ENCODE measurements at places on chromosomes 5 and 9.

DNA sequence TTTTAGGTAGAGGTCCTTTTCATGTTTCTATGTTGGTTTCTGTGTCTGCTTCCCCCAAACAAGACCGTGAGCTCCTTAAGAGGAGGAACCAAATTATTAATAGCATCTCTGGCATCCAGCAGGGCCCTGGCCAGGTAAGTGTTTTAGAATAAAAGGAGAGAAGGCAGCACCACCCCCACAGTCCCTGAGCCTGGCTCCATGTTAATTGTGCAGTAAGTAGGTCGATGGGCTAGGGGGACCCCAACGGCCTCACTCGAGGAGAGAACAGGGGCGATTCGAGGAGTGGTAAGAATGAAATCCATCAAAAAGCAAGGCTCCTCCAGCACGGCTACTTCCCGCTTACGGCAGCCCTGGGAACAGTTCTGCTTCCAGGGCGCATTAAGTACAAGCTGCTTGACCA, 67.0 kb downstream of the GABBR2 start:
- DNase-seq, result no peak

DNA sequence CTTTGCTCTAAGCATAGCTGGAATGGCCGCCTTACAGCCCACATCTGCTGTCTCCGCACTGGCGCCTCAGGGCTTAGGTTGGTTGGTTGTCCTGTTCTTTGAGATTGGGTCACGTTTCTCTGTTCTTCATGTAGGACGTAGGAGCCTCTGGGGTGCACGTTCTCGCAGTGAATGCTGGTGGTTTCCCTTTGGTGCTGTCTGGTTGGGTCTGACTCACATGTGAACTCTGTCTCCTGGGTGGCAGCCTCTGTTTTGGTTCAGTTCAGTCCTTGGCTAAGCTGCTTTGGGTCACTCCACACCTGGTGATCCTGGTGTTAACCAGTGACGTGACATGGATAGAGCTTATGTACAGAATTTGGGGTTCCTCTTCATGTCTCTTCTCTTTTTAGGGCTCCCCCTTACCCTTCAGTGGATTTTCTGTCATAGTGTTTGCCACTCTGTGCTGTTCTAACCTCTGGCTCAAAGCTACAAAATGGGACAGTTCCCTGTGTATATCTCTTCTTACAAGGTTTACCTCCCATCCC, 12.6 kb upstream of the LPCAT1 start:
- peak; percentile 82 for DNase-seq

DNA sequence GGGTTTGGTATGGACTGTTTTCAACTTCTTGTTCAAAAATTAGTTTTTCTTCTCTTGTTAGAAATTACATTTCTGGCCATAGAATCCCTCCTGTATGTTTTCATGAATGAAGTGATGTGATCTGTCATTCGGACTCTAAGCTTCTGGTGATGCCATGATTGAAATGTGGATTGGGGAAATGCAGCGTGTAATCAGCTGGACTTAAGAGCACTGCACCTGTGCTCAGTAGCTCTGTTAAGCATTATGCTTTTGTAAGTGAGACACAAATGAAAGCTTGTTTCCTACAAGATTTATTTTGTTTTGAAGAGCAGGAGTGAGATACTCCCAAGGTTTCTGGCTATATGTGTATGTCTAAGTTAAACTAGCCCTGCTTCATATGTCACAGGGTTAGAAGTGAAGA, 24.0 kb upstream of the FAM120AOS start:
- no peak for DNase-seq

DNA sequence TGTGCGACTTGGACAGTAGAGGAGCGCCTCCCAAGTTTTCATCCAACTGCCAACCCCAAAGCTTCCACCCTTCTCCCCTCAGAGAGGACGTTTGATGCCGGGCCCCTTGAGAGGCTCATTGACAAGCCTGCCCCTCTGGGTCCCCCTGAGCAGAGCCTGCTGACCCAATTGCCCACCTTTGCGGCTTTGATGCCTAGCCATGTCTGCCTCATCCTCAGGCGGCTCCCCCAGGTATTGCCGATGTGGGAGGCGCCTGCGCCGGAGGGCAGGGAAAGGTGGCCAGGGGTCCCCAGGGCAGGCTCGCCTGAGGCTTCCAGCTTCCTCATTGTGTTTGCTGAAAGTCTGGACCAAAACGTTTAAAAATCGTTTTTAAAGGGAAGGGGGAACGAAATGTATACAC, 1.4 kb downstream of the ODF2 start:
- no peak for DNase-seq

DNA sequence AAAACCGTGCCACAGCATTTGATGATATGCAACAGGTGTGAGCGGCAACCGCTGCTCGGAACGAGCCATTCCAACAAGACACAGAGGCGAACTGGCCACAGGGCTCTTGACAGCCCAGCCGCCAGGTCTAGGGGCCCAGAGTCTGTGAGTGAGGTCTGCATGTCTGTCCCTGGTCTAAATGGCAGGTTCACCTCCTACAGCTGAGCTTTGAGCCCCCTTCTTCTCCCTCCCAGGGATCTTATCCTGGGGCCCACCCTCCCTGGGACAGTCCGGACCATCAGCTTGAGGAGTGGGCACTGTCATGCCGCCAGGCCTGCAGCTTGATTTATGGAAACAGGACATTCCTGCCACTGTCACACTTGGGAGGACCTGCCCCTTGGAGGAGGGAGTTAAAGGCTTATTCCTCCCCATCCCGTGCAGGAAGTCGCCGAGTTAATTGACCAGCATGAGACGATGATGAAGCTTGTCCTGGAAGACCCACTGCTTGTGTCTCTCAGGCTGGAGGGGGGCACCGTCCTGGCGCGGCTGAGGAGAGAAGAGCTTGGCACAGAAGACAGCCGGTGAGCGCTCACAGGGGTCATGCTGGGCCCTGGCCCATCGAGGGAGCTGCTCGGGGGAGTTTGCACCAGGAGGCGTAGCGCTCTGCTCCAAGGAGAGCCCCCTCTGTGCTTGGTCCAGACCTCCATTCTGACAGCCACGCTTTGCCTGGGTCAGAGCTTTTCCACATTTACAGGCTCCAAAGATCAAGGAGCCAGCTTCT, 35.5 kb upstream of the LRRC14B start:
- DNase-seq, result no peak

DNA sequence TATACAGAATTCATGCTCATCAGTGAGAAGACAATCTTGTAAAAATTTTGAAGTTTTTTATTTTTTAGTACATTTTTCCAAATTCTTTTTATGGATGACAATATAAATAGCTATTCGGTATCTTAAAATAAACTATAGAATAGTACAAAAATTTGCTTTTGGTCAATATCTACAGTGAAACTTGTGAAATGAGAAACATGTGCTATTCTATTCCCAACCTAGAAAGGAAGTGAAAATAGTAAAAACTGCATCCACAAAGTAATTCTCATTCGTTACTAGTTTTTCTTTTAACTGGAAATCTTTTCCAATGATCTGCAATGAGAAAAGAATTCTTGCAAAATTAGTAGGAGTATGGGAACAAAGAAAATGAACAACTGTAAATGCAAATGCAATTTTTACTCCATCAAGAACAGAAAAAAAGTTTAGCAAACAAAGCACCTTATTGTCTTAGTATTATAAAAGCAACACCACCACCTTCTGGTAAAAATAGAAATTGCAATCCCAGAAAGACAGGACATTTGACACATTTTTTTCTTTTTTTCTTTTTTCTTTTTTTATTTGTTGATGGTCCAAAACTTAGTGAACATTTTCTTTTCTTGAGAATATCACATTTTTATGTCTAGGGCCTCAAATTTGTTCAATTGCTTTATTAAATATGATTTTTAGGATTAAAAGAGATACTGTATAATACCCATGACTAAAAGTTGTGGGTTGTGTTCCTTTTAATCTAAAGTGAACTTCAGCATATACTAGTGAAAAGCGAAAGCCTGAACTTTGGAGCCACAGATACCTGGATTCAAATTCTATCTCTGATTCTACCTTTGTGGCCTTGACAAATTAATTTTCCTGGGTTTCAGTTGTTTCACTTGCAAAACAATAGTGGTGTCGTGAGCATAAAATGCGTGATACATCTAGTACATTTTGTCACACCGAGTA, 72.3 kb downstream of the SLCO4C1 start:
- peak; percentile 36 for DNase-seq

- DNase-seq, result no peak
Measured at GRCh38 chr9:92592946-92593861, 57.4 kb upstream of the ECM2 start.

GRCh38 chr9:16884952-16885513, 14.6 kb upstream of the BNC2 start:
- DNase-seq, result peak; percentile 89

- no peak for DNase-seq
Measured at GRCh38 chr9:134433909-134434882, 107.9 kb downstream of the RXRA start.

- no peak for DNase-seq
Measured at GRCh38 chr5:176639981-176640380, 7.3 kb upstream of the TSPAN17 start.

GRCh38 chr5:93510626-93511380, 70.2 kb downstream of the NR2F1-AS1 start:
- DNase-seq, result no peak

GRCh38 chr9:6123416-6123815, 92.2 kb upstream of the IL33 start:
- DNase-seq, result no peak

DNA sequence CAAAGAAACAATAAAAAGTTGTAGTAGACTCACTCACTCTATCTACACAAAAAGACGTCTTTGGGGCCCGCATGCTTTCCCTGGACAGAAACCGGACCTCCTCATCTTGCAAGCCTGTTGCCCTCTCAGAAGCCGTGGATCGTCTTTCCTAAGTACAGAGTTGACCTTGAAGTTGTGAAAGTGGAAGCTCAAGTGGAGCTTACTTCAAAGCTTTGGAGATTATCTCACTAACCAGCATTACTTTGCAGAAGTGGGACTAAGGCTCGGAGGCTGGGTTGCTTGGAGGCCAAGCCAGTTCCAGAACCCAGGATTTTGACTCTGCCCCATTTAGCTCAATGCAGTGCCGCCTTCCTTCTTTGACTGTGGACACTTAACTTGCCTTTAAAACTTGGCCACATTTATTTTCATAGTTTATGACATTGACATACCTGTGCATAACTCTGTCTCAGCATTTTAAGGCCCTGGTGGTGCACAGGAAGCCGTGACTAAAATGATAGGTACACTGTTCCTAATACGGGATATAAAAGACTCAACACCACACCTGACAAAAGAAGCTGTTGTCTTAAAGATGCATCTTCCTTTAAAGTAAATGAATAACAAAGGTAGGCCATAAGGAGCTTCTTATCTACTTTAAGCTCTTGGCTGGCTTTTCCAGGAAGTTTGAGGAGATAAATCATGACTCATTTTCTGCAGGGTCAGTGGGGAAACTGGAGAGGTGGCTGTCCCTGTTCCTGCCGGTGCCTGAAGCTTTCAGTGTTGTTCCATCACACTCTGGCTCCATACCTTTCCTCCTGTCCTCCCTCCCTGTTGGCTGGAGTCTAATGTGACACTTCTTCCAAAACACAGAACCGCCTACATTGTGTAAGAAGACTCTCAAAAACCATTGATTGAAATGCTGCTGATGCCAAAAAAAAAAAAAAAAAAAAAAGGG, 10.7 kb downstream of the SLC25A25 start:
- no peak for DNase-seq

- DNase-seq, result no peak
Measured at GRCh38 chr5:168126606-168127005, 164.8 kb upstream of the WWC1 start.

GRCh38 chr9:105637787-105638395, 24.4 kb upstream of the TAL2 start:
- no peak for DNase-seq

GRCh38 chr9:36396985-36397384, 3.1 kb downstream of the RNF38 start:
- no peak for DNase-seq

DNA sequence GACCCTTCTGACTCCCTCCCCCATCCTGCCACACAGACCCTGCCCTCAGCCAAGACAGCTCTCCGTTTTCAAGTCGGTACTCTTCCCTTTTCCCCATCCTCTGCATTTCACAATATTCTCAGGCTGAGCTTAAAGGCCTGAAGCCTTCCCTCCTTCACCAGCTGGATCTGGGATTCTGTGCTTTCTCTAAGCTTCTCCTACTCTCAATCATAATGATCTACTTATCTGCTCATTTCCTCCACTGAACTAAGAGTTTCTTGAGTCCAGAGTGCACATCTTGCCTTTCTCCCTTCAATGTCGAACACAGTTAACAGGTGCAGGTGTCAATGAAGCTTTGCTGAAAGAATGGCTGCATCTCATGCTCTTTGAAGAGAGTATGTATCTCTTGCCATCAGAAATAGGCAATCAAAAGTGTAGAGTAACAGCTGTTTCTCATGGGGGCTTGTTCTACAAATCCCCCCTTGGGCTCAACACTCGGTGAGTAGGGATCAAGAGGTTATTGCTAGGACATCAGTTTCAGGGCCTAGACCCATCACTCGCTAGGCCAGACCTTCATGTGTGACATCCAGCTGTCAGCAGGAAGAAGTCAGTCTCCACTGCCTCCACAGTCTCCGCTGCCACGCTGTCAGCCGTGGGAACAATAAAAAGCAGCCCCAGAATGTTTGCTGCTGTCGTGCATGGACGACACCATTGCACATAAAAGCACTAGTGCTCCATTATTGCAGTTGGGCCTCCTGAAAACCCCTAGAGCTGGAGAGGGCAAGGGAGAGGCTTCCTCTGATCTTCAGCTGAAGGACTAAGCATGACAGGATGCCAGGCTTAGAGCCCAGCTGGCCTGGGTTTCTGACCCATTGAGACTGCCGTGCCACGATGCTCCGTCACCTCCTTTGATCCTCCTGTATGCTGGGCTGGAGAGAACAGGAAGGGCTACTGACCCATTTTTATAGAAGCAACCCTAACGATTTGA, 23.7 kb downstream of the TRAF1 start:
- DNase-seq, result no peak

- DNase-seq, result no peak
Measured at GRCh38 chr5:176614805-176615478, 5.0 kb upstream of the GPRIN1 start.

DNA sequence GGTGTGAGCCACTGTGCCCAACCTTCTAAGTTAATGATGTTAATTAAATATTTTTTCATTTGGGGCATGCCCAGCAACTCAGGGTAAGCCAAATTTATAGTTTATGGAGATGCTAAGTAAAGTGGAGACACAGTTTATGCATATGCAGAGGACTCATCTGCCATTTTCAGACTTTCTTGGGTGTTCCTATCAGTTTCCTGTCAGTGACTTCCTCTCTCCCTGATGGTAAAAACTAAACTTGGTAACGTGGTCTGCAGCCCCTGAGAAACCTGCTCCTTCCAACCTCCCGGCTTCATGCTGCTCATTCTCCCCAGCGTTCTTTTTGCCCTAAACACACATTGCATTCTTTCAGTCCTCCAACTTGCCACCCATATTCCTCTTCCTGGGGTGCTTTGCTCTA, 48.4 kb upstream of the TUT7 start:
- no peak for DNase-seq

GRCh38 chr5:92581249-92581648, 999.8 kb downstream of the NR2F1-AS1 start:
- DNase-seq, result no peak

GRCh38 chr9:32431196-32431595, 46.8 kb downstream of the ACO1 start:
- no peak for DNase-seq

DNA sequence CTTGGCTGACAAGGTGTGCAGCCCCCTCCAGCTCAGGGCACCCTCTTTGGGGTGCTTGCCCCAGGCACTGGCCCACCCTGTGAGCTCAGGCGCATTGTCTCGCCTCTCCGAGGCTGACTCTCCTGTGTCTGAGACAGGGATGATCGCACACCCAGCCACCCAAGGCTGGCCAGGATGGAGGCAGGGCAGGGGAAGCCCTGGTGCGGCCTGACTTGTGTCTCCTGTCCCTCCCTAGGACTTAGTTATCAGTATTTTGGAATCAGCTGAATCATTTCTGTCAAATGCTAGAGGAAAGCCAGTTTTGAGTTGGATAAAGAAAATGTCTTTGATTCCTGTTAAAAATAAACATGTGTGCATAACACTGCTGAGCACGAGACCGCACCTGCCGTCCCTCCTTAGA, 2.5 kb upstream of the DBH start:
- DNase-seq, result no peak
